ENCODE measurements at places on chromosomes 1 and 21.

DNA sequence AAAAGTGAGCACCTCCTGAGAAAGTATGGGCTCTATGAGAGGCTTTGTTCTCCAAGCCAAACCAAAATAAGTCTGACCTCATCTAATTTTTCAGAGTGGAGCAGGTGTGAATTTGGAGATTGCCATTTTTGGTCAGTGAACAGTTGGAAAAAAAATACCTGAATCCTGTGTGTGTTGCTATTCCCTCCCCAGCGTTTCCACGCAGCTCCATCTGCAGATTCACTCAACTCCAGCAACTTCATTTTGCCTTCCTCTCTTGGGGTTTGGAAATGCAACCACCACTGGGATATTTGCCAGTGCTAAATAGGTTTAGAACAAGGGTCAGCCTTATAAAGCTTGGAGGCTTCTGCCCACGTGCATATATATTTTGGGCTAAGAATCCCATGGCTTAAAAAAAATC is 11.2 kb downstream of the CASQ2 start:
- DNase-seq = no peak

DNA sequence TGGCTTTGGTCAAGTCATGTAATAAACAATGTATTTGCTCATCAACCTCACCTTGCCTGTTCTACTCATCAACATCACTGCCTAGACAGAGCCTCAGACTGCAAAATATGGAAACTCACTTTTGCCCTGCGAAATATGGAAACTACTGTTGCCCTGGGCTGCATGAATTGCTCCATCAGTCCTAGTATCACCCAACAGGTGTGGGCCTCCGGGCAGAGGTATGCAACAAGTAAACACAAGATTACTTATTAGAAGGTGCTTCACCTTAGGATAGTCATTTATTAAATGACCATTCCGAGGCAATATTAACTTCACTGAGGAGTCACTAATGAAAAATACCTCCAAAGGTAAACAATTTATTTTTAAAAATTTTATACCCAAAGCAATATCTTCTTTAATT is 286.7 kb downstream of the BACH1 start:
- no peak for DNase-seq

- DNase-seq = no peak
Measured at GRCh38 chr1:201639826-201640225, 100.9 kb downstream of the NAV1 start.

DNA sequence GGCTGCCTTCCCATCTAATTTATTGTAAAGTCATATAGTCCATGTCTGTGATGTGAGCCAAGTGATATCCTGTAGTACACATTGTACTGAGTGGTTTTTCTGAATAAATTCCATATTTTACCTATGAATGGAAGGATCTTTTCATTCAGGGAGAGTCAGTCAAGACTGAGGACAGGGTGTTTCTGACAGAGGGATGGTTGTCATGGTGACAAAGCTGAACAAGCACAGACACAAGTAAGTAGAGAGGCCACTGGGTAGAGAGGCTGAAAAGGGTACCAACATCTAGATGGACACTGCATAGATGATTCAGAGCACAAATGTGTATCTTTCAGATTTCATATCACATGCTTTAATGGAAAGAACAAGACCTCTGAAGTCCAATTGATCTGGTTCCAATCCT is 22.6 kb upstream of the IL20 start:
- DNase-seq = no peak

DNA sequence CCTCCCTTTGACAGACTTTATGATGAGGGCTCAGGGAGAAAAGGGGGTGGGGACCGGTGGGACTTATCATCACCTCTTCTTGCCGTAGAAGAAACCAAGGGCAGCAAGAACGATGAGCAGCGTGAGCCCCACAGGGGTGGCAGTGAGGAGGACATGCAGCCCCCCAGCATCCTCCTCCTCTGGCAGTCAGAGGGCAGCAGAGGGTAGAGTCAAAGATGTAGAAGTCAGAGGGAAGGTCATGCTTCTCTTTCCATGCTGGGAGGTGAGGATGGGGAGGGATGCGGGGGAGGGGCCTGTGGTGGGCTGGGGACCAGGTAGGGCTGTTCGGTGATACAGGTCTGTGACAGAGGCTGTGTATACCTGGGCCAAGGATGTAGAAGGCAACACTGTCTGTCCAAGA is 14.8 kb downstream of the INSRR start:
- no peak for DNase-seq

DNA sequence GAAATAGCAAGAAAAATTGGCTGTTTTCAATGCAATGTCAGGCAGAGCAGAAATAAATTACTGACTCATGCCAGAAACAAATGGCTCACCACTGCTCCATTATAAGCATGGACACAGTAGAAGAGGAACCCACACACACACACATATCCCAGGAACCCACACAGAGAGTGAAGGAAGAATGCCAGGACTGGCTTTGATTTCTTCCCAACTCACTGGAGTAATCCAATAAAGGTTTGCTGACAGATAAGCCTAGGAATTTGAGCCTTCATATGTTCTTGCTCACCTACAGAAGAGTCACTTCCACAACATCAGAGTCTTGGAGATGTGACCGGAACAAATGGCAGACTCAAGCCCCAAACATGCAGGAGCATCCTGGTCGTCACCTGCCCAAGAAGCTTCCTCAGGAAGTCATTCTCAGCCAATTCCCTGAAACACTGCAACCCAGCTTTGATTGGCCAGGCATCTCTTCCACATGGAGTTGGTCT is 2.2 kb downstream of the SH3BP5L start:
- DNase-seq = no peak

- DNase-seq = no peak
Measured at GRCh38 chr1:37651803-37652202, 17.1 kb upstream of the RSPO1 start.

- no peak for DNase-seq
Measured at GRCh38 chr1:159815926-159816325, 10.7 kb upstream of the SLAMF8 start.

DNA sequence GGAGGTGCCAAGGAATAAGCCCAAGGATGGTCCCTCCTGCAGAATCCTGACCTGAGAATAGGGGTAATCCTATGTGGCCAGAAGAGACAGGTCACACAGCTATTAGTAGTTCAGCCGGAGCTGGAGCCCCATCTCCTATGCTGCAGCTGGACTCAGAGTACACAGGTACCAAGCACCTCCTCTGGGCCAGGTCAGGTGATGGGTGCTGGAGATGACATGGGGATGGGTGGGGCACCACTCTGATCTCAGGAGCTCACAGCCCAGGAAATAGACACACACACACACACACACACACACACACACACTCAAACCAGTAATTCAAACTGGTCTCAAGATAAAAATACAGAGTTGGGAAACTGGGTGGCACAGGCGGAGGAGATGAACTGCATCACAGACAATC is 54.2 kb upstream of the SSBP3 start:
- DNase-seq = no peak

DNA sequence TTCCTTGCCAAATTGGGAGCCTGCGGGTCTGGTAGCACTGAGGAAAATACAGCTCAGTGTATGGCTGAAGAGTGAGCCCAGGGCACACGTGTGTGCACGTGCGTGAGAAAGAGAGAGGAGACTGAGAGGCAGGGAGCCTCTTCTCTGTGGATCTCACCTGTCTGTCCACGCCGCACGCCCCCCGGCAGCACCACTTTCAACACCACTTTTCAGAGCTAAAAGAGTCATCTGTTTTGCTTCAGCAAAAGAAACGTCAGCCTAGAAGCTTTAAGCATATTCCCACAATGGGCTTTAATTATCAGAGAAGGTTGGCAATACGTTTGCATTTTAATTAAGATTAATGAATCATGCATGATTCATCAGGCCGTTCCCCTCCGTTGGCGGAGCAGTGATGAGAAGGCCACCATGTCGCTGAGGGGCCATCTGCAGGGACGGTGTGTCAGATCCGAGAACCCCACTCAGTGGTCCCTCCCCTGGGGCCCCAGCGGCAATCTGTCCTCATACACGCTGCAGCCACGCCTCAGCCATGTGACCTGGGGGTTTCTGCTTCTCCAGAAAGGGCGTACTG is 56.8 kb downstream of the SIK1 start:
- no peak for DNase-seq

- no peak for DNase-seq
Measured at GRCh38 chr1:67484492-67484891, 54.3 kb upstream of the SERBP1 start.

DNA sequence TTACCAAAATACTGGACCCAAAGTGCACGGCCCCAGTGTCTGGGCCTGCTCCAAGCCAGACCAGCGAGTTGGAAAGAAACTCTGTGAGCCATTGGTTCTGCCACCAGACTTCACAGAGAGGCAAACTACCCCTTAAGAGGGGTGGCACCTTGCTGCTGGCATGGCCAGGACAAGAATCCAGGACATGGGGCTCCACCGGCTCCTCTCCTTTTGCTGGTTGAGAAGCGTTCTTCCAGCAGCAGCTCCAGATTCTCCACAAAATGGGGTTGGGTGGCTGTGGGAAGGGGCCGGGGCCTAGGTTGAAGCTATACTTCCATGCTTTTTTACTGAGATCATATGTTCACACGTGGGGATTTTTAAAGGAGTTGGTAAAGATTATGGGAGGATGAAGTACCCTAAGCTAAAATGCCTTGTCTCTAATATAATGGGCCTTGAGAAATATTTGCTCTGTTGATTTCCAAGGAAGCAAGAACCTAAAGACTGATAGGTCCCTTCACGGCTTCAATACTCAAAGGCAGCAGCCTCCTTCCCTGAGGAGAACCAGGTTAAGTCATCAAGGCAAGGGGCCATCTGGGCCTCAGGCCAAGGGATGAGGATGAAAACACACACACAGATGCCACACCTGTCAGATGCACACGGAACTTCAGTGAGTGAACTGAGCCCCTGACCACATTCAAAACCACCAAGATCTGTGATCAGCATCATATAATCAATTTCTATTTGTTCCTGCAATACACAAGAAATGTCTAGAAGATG is 3.1 kb downstream of the C1orf198 start:
- no peak for DNase-seq

- no peak for DNase-seq
Measured at GRCh38 chr1:209768354-209768774, 12.5 kb downstream of the TRAF3IP3 start.

- no peak for DNase-seq
Measured at GRCh38 chr1:196877964-196878363, 9.9 kb upstream of the CFHR4 start.

- no peak for DNase-seq
Measured at GRCh38 chr1:3120140-3120539, 51.1 kb downstream of the PRDM16 start.

DNA sequence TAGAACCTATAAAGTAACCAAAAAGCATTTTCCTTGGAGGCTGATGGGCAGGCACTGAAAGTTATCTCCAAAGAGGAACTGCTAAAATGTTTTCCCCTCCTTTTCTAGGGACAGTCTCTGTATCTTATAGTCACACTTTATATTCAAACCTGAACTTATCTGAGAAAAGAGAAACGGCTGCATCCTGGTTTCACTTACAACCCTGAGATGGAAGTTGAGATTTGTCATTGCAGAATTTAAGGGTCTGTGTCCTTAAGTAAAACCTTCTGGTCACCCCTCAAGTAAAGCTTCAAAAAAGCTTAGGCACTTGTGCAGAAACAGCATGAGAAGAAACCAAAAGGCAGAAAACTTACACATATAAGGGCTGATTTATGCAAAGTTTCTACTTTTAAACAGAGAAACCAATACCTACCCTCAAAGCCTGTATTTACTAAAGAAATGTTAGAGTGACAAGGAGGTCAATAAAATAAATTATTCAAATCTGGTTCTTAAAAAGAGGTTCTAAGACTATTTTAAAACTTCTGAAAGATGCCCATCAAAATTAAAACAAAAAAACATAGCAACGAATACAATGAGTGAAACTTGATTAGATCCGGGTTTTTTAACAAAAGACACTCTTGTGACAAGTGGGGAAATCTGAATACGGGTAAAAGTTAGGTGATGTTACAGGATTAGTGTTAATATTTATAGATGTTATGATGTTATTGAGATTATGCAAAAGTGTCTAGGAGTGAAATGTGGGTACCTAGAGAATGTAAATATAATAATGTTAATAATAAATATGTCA is 9.9 kb downstream of the CD58 start:
- no peak for DNase-seq

GRCh38 chr1:94593611-94594010 is 52.1 kb upstream of the F3 start:
- DNase-seq = no peak

DNA sequence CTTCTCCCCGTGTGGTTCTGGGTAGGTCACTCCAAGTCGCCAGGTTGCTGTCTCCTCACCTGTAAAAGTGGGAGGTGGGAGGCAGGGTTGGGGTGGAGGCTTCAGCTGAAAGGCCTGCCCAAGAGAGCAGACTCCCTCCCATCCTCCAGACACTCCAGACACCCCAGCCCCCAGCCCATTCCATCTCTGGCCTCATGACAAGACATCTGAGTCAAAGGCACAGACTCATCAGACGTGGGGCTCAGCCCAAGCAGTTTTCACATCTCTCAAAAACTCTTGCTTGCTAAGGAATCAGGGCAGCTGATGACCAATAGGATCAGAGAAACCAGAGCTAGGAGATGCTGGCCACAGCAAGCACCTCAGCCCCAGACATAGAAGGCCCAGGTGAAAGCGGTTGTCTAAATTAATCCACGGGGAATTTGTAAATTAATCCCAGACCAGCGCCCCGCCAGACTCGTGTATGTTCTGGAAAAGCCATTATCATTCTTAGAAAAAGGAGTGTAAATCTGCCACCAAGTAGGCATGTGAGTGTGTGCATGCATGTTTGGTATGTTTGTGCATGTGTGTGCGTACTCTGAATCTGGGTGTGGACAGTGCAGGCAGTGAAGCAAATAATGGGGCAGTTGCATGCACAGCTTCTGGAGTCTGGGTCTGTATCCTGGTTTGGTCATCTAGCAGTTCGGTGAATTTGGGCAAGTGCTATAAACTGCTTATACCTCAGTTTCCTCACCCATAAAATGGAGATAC is 55.2 kb downstream of the KCND3 start:
- DNase-seq = no peak

DNA sequence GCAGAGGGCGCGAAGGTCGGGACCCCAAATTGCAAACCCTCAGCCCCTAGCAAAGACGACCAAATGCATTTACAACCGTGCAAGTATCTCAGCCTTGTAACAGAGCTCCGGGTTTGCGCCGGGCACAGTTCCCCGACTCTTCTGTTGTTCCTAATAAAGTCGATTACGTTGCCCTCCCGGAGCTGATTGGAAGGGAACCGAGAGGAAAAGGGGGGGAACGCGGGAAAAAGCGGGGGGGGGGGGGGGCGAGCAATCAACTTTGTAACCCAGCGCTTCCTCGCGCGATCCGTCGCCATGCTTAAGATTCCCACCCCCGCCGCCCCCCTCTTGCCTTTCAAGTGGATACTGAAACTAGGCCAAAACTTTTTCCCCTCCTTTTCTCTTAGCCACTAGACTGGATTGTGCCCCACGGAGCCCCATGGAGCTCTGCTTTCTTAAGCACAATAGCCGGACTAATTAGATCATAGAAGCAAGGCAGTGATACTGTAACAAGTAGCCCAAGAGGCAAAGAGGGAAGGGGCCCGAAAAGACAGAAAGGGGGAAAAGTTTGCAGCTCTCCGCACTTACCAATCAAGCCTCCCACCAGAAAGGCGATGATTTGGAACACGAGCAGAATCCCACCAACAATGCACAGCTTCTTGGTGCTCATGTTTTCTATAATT is 565 bp downstream of the WLS start:
- no peak for DNase-seq
